Renal pelvis (tissue), 12 donors: ENCODE measurements at places on chromosomes 1 and 21. TPM values are rescaled to one million over a fixed set of nuclear protein-coding genes. Genes with fewer than 3 reads are reported as not detected.

- DNase-seq: no peak
Observed at GRCh38 chr1:14954210-14954609, 199.3 kb upstream of the TMEM51 start.

DNA sequence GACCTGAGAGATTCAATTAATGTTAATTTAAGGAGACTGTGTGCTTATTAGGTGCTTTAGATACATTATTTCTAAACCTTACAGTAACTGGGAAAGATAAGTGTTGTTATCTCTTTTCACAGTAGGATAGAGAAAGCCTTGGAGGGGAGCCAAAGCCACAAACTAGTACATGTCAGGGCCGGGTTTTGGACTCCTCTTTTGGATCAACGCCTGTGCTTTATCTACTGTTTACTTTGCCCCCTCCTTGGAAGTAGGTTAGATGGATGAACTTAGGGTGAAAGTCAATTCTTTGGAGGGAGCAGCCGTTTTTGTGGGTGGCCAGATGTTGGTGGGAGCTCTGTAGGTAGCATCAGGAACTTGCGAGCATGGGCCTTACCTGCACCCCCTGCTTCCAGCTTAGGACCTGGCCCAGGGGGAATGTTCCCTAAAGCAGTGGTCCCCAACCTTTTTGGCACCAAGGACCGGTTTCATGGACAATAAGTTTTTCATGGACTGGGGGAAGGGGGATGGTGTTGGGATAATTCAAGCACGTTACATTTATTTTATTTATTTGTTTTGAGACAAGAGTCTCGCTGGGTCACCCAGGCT is 1.7 kb downstream of the HHAT start:
- no peak for DNase-seq

DNA sequence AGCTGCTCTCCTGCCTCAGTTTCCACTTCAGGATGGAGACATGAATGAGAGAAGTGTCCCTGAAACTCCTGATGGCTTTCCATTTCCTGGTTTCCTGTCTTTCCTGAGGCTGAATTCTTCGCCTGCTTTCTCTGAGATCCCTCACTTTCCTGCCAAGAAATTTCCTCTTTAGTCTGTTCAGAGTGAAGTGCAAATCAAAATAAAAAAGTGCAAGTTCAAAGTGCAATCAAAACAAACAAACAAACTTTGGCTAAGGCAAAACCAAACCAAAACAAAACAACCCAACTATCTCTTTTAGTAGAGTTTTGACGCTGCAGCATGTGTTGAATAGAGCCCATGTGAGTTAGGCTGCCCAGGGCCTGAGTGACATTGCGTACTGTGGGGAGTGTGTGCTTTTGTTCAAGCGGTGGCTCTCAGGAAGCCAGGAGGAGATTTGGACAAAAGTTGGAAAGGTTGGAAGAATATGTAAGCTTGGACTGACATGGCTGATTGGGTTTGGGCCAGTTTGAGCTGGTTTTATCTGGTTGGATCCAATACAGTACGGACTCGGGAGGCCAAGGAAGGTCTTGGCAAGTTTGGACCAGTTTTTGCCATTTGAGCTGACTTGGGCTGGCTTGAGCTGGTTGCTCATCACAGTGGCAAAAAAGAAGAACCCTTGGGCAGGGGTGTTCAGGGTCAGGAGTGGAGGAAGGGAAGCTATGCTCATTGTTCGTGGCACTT is 61.1 kb upstream of the TINAGL1 start:
- no peak for DNase-seq

DNA sequence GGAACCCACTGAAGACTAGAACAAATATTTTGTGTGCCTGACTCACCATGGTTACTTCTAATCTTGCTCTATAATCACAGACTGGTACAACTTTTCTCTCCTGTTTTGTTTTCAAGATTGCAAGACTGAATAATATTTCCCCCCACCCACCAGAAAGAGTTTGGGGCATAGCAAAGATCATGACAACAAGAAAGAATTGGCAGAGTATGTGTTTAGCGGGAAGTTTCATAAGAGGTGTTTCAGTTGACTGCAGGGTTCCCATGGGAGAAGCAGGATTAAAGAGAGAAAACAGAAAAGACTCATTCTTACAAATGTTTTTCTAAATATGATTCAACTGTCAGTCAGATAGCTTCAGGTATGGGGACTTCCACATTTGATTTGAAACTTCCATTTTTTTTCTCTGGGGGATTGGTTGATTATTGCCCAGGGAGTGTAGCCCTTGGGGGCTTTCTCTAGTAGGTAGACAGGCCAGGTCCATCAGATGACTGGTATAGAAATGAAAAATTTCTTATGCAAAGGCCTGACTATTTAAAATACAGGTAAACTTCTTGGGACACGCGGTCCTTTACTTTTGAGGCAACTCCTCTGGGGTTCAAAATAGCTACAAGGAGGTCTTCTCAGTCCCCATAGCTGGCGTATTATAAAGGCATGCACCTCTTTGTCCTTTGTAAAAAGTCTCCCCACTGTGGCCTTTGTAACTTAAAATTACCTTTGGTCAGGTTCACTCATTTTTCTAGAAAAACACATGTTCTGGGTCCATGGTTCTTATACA is 13.9 kb downstream of the OR14I1 start:
- DNase-seq: no peak

GRCh38 chr1:157292809-157293564 is 154.8 kb upstream of the ETV3 start:
- no peak for DNase-seq

GRCh38 chr1:183546427-183546826 is 43.8 kb downstream of the NCF2 start:
- no peak for DNase-seq

- DNase-seq: no peak
Observed at GRCh38 chr1:46411601-46412341, 17.7 kb downstream of the FAAH start.

DNA sequence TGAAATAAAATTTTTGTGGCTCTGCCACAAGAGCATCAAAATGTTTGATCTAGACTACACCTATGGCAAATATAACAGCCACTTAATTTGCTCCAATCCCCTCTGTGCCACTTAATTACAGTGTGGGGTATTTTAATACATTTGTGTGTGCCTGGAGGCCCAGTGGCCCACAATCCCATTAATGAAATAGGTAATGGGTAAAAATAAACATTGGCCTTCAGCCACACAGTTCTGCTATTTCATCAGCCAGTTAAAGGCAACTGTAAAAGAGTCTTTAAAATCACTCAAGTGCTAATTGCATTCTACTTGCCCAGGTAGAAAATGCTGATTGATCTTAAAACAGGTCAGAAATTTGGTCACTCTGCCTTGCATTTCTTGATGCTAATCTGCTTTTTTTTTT is 151.6 kb upstream of the UBE2U start:
- peak; percentile 29 for DNase-seq

GRCh38 chr1:87201768-87202167 is 126.9 kb upstream of the LMO4 start:
- no peak for DNase-seq

DNA sequence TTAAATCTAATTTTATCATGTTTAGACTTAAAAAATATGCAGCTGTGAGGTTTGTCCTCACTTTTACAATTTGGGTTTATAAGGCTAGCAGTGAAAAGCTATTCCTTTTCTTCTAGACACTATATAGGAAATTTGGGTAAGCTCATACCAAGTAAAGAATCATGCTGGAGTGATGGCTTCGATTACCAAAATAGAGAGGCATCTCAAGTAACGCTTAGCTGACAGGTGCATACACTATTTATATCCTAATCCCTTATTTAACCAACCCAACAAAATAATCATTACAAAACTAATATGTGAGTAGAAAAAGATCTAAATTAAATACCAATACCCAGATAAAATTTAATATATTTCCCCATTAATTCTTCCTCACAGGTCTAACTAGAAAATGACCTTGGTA is 193.2 kb downstream of the LHX8 start:
- no peak for DNase-seq

GRCh38 chr1:30912224-30912623 is 3.7 kb upstream of the SDC3 start:
- DNase-seq: no peak

GRCh38 chr21:20760221-20760620 is 238.0 kb upstream of the NCAM2 start:
- no peak for DNase-seq

DNA sequence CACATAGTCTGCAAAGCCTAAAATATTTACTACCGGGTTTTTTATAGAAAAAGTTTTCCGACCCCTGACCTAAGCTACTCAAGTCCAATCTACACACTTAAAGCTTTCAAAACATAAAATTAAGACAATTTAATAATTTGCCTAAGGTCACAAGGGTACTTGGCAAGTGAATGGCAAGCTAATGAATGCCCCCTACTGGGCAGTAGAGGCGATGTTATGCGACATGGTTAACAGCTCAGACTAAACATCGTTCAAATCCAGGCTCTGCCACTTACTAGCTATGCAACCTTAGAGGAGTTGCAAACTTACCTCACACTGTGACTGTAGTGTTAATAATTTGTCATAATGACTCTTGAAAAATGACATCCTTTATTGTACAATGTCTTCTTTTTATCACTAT is 317.2 kb upstream of the NFIA start:
- no peak for DNase-seq

Gene LRRC71
- 0.38 TPM for polyA plus RNA-seq

Gene GRHL3
- polyA plus RNA-seq: 6.7 TPM

Gene NFASC
- 16.6 TPM for polyA plus RNA-seq

Gene VSIG8
- polyA plus RNA-seq: 0.49 TPM
